Astrocyte of the spinal cord (primary cell): ENCODE measurements at places on chromosomes 5 and 9.
A peak's percentile ranks its signal among the peaks of the same experiment; 100 is the strongest.

- DNase-seq: peak; percentile 56
Observed at GRCh38 chr5:72203251-72203845, 96.1 kb downstream of the MAP1B start.

DNA sequence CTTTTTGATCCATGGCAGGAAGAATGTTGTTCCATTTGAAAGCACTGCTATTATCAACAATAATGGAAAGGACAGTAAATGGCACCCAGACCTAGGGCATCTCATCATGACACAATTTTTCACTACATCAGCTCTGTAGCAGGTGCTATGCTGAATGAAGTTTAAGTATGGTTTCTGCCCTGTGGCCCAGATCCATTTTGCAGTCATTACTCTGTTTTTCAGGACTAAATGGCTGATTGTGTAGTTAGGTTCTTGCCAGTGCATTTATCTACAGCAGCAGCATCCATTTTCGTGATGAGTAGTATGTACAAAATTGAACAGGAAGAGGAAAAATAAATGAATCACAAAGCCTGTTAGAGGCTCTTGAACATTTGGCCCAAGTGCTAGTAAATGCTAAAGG is 270.5 kb upstream of the CD180 start:
- no peak for DNase-seq

- no peak for DNase-seq
Observed at GRCh38 chr5:135449644-135450043, 2.5 kb upstream of the DCANP1 start.

DNA sequence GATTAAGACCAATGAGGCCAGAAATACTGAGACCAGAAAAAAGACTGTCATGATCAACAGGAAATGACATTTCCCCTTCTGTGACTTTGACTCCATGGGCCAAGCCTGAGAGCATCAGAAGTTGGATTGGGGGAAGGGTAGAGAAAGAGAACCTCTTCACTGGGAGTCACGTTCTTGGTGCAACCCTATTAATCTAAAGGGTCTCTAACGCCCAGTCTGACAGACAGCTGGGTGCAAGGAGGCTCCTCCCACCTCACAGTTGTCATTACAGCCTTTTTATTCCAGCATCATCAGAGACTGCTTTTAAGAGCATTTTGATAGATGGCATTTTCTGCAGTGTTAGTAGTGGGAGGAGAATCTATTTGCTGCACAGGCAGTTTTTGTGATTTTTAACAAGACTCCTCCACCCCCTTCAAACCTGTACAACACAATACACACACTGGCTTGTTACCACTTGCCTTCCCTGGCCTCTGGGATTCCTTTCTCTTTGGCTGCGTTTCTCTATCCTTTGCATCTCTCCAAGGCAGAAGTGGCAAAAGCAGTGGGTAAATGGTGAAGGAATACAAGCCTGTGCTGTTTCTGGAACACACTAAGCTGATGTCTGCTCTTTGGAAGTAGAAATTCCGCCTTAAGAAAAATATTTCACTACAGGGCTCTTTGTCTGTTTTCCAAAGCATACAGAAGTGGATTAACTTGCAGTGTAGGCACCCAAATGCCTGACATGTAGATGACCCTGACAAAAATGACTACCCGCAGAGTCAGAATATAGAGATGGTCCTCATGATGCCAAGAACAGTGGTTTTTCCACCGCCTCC is 310.4 kb upstream of the ZNF608 start:
- no peak for DNase-seq

DNA sequence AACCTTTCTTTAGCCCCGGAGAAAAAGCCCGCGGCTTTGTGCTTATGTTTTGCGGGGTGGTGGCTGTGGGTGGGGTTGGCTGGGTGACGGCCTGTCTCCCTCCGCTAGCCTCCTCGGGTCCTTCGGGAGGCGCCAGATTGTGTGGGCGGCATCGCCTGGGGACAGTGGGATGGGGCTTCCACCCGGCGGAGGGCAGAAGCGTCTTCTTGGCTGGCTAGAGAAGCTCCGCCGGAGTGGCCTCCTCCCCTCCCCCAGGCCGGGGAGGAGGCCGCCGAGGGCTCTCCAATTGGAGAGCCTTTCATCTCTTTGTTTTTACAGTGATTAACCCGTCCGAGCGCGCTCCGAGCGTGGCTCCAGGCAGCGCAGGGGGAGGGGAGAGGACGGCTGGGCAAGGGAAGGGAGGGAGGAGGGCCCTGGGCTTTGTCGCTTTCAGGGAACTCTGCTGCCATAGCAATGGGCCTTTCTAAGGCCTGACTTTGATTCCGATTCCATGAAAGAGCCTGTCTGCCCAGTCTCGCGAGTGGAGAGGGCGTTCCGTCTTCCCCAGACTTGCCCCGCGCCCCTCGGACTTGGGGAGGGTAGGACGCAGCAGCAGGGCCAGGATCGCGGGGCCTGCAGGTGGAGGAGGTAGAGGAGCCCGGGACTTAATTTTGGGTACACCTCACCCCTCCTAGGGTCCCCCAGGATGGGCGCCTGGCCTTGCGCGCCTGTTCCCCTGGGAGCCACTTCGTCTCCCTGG is 36.7 kb upstream of the TIFAB start:
- DNase-seq: peak; percentile 84

- no peak for DNase-seq
Observed at GRCh38 chr5:164998590-164998989, 1493.2 kb downstream of the MAT2B start.

DNA sequence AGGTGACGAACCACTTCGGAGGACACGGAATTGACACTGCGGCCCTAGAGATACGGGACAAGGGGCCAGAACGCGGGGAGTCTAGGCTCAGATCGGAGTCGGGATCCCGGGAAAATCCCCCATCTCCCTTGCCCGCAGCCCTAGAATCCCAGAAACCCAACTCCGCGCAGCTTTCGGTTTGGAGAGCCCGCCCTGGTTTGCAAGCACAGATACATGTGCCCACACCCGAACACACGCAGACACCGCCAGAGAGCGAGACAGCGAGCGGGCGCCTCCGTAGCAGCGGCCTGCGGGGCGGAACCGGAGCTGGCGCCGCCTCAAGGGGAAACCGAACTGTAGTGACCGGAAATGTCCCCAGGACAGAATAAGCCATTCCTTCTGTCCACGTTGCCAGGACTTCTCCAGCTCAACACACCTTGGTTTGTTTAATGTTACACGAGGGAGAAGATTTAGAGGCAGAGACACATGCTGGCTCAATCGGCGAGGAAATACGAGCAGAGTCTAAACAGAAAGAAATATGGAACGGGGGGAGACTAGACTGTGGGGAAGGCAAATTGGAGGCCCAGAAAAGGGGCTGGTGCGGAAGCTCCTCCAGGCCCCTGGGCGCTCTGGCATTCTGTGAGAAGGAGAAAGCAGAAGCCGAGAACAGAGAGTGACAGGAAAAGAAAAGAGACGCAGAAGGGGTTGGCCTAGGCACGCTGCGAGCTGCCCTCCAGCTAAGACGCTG is 2.9 kb upstream of the PAX5 start:
- DNase-seq: peak; percentile 25

GRCh38 chr5:156006026-156006647 is 320.8 kb upstream of the SGCD start:
- DNase-seq: no peak

DNA sequence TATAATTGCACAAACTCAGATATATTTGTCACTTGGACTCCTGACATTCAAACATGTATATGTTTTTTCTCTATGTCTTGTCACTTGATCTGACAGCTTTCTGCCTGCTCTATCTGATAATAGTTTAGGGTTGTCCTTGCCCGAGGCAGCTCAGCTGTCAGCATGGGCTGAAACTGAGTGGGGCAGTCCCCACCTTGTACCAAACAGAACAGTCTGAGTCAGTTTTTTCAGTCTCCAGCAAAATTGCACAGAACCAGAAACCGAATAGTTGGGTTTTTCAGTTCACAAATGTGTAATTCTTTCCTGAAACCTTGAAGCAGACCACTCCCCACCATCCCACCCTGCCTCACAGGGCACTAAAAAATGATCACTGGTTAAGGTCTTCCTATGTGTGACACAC is 9.5 kb upstream of the HAND1 start:
- DNase-seq: no peak

GRCh38 chr5:44707721-44708120 is 101.0 kb upstream of the MRPS30 start:
- no peak for DNase-seq

GRCh38 chr9:1057910-1058309 is 7.8 kb downstream of the DMRT2 start:
- no peak for DNase-seq

DNA sequence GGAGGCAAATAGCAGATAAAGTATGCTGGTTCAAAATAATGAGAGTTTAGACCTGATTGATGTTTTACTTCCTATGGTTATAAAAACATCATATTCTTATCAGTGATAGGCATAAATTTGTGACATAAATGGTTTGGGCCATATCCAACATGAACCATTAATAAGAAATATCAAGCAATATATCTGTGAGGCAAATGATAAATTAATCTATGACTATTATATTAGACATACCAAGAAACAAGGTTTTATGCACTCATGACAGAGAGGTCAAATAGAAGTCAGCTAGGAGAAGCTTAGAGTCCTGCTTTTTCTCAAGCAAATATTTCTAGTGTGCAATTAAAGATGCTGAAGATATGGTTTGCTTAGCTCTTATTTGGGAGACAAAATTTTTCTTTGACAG is 10.4 kb downstream of the SMIM3 start:
- DNase-seq: no peak

DNA sequence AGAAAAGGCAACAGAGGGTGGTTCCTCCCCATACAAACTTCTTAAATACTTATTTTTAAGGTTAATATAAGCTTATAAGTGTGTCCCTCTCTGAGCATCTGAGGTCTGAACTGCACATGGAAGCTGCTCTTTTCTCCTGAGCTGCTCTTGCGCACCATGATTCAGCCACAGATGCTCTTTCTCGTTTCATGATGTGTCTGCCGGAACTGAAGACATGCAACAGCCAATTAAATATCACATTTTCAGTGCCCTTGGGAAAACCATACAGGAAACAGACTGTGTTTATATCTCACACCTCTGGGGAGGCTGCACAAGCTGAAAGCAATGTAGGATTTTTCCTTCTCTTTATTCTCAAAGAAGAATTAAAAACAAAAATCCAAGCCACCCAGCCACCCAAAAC is 96.8 kb upstream of the NREP start:
- DNase-seq: peak; percentile 28

GRCh38 chr9:110188991-110189390 is 19.0 kb downstream of the C9orf152 start:
- no peak for DNase-seq

GRCh38 chr9:112041536-112042243 is 133.4 kb downstream of the SUSD1 start:
- peak; percentile 99 for DNase-seq

DNA sequence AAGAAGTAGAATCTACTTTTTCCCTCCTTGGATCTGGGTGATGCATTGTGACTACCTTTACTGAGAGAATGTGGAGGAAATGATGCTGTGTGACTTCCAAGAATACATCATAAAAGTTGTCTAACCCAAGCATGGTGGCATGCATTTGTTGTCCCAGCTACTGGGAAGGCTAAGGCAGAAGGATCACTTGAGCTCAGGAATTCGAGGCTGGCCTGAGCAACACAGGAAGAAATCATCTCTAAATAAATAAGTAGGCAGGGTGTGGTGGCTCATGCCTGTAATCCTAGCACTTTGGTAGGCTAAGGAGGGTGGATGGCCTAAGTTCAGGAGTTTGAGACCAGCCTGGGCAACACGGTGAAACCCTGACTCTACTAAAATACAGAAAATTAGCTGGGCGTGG is 143.2 kb upstream of the VLDLR start:
- no peak for DNase-seq

GRCh38 chr9:114898741-114899140 is 31.6 kb downstream of the TNFSF8 start:
- DNase-seq: no peak

- DNase-seq: peak; percentile 98
Observed at GRCh38 chr5:173616577-173617118, at the start of gene BOD1. Gene BOD1 (minus strand): TSS chr5:173616650. CDS start chr5:173616436, 214 bp downstream.
